ENCODE measurements at places on chromosomes 11 and 22. TPM values are rescaled to one million over a fixed set of nuclear protein-coding genes. Genes with fewer than 3 reads are reported as not detected.
A peak's percentile ranks its signal among the peaks of the same experiment; 100 is the strongest.

DNA sequence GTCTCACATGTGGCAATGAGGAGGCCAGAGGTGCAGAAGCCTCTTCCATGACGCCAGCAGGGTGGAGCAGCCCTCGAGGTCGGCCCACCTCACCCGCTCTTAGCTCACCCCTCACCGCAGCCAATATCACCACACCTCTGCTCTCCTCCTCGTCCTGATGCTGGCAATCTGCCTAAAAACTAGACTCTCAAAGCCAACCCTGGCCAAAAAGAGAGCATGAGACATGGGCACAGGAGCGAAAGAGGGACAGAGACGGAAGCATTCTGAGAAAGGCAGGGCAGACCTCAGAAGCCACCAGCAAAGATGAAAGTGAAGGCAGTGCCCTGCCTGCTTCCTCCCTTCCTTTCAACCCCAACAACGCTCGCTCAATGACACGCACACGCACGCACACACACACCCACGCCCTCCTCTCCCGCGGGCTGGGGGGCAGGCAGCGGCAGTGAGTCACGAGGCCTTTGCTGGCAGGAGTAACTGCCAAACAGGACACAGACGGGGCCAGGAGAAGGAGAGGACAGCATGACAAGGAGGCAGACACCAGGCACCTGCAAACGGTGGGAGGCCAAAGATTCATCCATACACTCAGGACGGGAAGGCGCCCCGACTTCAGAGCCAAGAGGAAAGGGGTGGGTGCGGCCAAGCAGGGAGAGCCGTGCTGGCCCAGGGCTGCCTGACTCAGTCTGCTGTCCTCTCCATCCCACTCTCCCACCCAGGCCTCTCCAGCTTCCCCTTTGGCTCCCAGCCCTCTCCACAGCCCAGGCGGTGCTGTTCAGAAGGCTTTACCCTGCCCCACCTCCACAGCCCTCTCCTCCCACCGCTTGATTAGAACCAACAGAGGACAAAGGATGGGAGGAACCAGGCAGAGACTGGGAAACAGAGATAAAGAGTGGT, 11.4 kb downstream of the IGSF9B start:
- H3K4me1 ChIP-seq: peaks cover 22% of the 10 kb centered on the region
- H3K36me3 ChIP-seq: peaks cover 14% of the 10 kb centered on the region
- H3K27me3 ChIP-seq: peaks cover 20% of the 10 kb centered on the region

The GP1BB gene
- not detected for total RNA-seq

The SLC17A6 gene
- not detected for total RNA-seq

The AQP11 gene
- total RNA-seq: 0.33 TPM

The CCDC88B gene
- 8.3 TPM for total RNA-seq

DNA sequence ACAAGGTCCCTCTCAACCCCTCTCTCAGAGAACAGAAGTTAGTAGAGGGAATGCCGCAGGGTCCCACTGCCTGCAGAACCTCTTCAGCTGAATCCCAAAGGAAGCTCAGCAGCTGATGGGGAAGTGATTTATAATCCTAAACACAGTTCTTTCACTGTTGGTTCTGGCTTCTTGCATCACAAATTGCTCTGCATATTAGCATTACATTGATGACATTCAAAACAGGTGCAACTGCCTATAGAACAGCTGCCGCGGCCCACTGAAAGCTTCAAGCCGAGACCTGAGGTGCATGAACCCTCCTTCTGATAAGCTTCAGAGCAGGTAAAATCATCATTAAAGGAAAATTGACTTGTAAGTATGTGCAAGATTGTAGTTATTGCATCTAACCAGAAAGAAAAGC, 75.2 kb upstream of the KIRREL3 start:
- H3K4me1 ChIP-seq: no peaks in the 10 kb centered on the region
- no peak overlapping the region for H3K27ac ChIP-seq
- no peak for DNase-seq
- no peaks in the 10 kb centered on the region for H3K36me3 ChIP-seq
- H3K27me3 ChIP-seq: peaks cover 2% of the 10 kb centered on the region
- H3K4me3 ChIP-seq: no peak overlapping the region

DNA sequence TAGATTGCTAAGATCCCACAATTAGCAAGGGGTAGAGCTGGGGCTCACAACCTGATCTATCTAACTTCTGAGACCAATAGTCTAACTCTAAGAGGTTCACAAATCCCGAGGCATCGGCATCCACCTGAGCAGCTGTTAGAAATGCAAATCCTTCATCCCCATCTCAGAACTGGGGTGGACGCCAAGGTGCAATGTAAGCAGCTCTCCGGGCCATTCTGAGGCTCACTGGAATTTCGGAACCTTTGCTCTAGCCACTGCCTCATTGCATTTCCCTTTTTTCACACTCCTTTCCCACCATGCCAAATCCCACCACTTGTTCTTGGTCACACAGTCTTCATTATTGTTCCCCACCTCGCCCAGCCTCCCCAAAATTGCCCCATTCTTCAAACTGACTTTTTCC, 29.8 kb downstream of the MAML2 start:
- H3K27me3 ChIP-seq: no peaks in the 10 kb centered on the region
- no peak overlapping the region for H3K27ac ChIP-seq
- H3K4me3 ChIP-seq: no peak overlapping the region
- H3K4me1 ChIP-seq: peaks cover 33% of the 10 kb centered on the region
- H3K36me3 ChIP-seq: no peaks in the 10 kb centered on the region
- no peak for DNase-seq

GRCh38 chr11:118609380-118610224, 2.2 kb downstream of the PHLDB1 start:
- H3K4me3 ChIP-seq: peak overlapping the region; percentile 90
- peak; percentile 34 for DNase-seq
- H3K36me3 ChIP-seq: peaks cover 16% of the 10 kb centered on the region
- peaks cover 32% of the 10 kb centered on the region for H3K4me1 ChIP-seq

DNA sequence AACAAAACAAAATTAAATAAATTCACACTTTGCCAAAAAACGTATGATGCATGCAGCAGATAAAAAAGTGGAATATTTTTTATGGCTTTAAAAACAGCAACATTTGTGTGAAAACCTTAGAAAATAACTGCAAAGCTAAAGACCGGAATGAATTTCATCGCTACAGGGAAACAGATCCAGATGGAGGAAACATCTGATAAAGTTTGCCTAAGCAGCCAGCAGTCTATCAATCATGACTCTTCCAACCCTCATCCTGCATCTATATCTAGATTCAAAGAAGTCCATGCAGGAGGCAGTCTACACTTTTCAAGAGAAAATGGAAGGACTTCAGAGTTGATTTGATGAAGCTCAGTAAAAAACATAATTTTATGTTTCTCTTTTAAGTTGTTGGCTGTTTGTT, 126.8 kb downstream of the SWAP70 start:
- H3K4me3 ChIP-seq: no peak overlapping the region
- peaks cover 9% of the 10 kb centered on the region for H3K36me3 ChIP-seq
- no peak for DNase-seq

The GVQW3 gene
- 6.1 TPM for total RNA-seq

GRCh38 chr22:24437741-24438328, 10.4 kb downstream of the ADORA2A start:
- H3K36me3 ChIP-seq: peaks cover under 1% of the 10 kb centered on the region
- no peak overlapping the region for H3K27ac ChIP-seq
- H3K27me3 ChIP-seq: peaks cover 3% of the 10 kb centered on the region
- peaks cover 10% of the 10 kb centered on the region for H3K4me1 ChIP-seq

The PKP3 gene
- 0.49 TPM for total RNA-seq

The NOX4 gene
- total RNA-seq: 11.5 TPM

The CYP2D6 gene
- total RNA-seq: 3.2 TPM

The C11orf42 gene
- total RNA-seq: not detected

The C1QTNF4 gene
- 50.4 TPM for total RNA-seq

GRCh38 chr11:131829725-131830124, 459.3 kb downstream of the NTM start:
- no peaks in the 10 kb centered on the region for H3K36me3 ChIP-seq
- no peak for DNase-seq
- no peak overlapping the region for H3K27ac ChIP-seq
- H3K4me1 ChIP-seq: no peaks in the 10 kb centered on the region
- no peaks in the 10 kb centered on the region for H3K27me3 ChIP-seq
- H3K4me3 ChIP-seq: no peak overlapping the region

GRCh38 chr22:16953206-16954059, 54.6 kb downstream of the GAB4 start:
- H3K27ac ChIP-seq: no peak overlapping the region
- H3K27me3 ChIP-seq: no peaks in the 10 kb centered on the region
- peaks cover 1% of the 10 kb centered on the region for H3K36me3 ChIP-seq
- DNase-seq: no peak

- no peak for DNase-seq
- peaks cover 17% of the 10 kb centered on the region for H3K36me3 ChIP-seq
- H3K27ac ChIP-seq: no peak overlapping the region
- H3K4me1 ChIP-seq: peaks cover 9% of the 10 kb centered on the region
- H3K4me3 ChIP-seq: no peak overlapping the region
Measured at GRCh38 chr11:11391796-11392463, 38.9 kb upstream of the CSNK2A3 start.

DNA sequence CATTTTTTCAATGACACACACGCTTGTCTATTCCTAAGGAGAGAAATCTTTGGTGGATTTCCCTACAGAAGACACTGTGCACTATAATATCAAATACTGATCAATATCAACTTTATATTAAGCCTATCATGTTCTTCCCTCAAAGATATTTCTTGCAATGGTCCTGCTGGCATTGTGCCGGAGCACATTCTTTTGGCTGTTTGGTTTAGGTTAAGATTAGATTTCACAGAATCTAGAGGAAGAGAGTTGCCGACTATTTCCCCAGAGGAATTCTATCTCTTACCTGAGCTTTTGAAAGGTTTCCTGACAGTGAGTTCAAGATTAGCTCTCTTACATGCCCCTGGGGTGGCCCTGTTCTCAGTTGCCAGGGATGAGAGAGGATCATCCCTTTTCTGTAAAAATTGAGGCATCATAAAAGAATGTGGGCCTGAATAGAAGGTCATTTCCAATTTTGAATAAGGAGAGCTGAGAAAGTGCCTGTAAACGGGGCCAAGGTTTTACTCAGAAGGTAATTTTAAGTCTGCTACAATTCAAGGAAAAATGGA, 180.6 kb upstream of the ARHGAP20 start:
- no peak overlapping the region for H3K27ac ChIP-seq
- H3K4me1 ChIP-seq: no peaks in the 10 kb centered on the region
- no peak overlapping the region for H3K4me3 ChIP-seq
- no peaks in the 10 kb centered on the region for H3K36me3 ChIP-seq

- H3K27ac ChIP-seq: no peak overlapping the region
- H3K4me3 ChIP-seq: no peak overlapping the region
- H3K36me3 ChIP-seq: no peaks in the 10 kb centered on the region
- no peaks in the 10 kb centered on the region for H3K27me3 ChIP-seq
Measured at GRCh38 chr11:127738771-127739286, 738.3 kb upstream of the KIRREL3 start.

The GRK3 gene
- 7.1 TPM for total RNA-seq

- no peaks in the 10 kb centered on the region for H3K4me1 ChIP-seq
- H3K27me3 ChIP-seq: no peaks in the 10 kb centered on the region
- DNase-seq: no peak
- no peak overlapping the region for H3K4me3 ChIP-seq
- no peaks in the 10 kb centered on the region for H3K36me3 ChIP-seq
Measured at GRCh38 chr22:38601221-38601764, 31.3 kb upstream of the DMC1 start.

GRCh38 chr11:74755395-74755995, 6.8 kb downstream of the RNF169 start:
- no peak for DNase-seq
- peak overlapping the region; percentile 48 for H3K27ac ChIP-seq
- H3K36me3 ChIP-seq: peaks cover 5% of the 10 kb centered on the region
- peaks cover 5% of the 10 kb centered on the region for H3K27me3 ChIP-seq

DNA sequence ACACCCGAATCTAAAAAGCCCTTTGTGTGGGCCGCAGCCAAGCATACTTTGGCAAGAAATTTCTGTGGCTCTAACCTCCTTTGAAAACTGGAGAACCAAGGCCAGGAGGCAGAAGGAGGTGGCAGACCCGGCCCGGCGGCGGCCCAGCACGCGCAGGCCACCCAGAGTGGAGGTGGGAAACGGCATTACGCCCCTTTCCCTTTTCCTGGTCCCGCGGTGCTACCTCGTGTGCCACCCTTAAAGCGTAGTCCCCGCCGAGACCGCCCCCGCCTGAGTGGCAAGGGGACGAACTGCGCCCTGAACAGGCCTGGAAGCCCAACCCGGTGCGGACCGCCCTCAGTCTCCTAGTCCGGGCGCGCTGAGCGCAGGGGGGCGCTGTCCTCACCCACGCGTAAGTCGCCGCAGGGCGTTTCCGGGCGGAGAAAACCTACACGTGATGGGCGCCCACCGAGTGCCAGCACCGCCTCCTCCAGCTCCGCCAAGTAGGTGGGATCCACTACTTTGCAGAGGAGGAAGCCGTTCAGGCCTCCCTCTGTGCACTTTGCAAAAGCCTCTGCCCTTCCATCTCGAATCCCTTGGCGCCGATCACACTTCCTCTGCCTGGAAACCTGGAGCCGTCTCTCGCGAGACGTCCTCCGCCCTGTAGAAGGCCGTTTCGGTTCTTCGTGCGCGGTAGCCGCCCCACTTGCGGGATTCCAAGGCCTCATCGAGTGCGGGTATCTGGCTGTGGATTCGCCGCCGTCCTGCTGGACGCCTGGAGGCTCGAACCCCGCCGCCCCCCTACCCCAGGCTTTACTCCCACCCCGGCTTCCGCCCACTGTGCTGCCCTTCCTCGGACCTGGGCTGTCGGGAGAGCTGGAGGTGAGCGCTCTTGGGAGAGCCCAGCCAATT, at the start of gene ACCS:
TSS of gene ACCS (plus strand) at position 430 of the 891 bp plus-strand sequence. CDS start 1,358 bp downstream, outside the sequence.
- H3K36me3 ChIP-seq: peaks cover 22% of the 10 kb centered on the region
- H3K4me3 ChIP-seq: peak within 1 kb of the TSS; percentile 90
- peaks cover 6% of the 10 kb centered on the region for H3K27me3 ChIP-seq
- H3K4me1 ChIP-seq: peaks cover 19% of the 10 kb centered on the region

DNA sequence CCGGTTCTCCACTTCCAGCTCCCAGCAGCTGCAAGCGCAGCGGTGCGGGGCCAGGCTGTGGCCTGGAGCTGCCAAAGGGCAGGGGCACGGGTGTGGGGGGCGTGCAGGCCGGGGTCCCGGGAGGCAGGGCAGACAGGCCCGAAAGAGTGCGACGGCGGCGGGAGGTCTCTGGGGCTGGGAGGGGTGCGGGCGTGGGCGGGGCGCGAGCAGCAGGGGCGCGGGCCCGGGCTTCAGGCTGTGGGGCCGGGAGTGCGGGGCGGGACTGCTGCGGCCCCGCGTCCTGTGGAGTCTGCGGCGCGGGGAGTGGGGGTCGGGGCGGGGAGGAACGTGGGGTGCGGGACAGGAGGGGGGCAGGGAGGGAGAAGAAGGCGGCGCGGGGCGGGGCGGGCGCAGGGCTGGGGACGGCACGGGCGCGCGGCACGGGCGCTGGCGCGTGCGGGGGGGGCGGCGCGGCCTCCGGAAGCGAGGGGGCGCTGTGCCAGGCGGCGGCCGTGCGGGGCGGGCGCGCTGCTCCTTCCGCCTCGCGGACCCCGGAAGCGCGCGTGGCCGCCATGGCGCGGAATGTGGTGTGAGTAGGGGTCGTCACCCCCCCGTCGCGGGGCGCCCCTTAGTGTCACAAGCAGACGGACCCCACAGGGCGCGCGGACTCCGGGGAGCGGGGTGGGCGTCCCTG, at the start of gene MRPL23:
TSS of gene MRPL23 (plus strand) at position 521 of the 673 bp plus-strand sequence. CDS start at position 552, 31 bp downstream.
- DNase-seq: no peak
- no peaks in the 10 kb centered on the region for H3K4me1 ChIP-seq
- H3K36me3 ChIP-seq: no peaks in the 10 kb centered on the region
- peaks cover 7% of the 10 kb centered on the region for H3K27me3 ChIP-seq
- no peak within 1 kb of the TSS for H3K27ac ChIP-seq
- H3K4me3 ChIP-seq: no peak within 1 kb of the TSS

- peaks cover 4% of the 10 kb centered on the region for H3K27me3 ChIP-seq
- no peak overlapping the region for H3K27ac ChIP-seq
- H3K4me3 ChIP-seq: no peak overlapping the region
- H3K4me1 ChIP-seq: peaks cover 18% of the 10 kb centered on the region
- H3K36me3 ChIP-seq: peaks cover 3% of the 10 kb centered on the region
Measured at GRCh38 chr22:27667121-27667843, 134.3 kb downstream of the MN1 start.

- H3K4me3 ChIP-seq: no peak overlapping the region
- no peak overlapping the region for H3K27ac ChIP-seq
- H3K4me1 ChIP-seq: peaks cover 9% of the 10 kb centered on the region
- peaks cover 13% of the 10 kb centered on the region for H3K36me3 ChIP-seq
- DNase-seq: no peak
Measured at GRCh38 chr22:38162881-38163843, 18.5 kb downstream of the PLA2G6 start.

Data from endothelial cell (in vitro differentiated cells).